ENCODE measurements at places on chromosomes 5 and 9.

GRCh38 chr5:87008751-87009560 lies 258.7 kb upstream of the RASA1 start:
- DNase-seq = no peak

- no peak for DNase-seq
Measured at GRCh38 chr9:129166623-129167557, 11.2 kb downstream of the IER5L start.

GRCh38 chr5:124655251-124655917 lies 91.1 kb downstream of the ZNF608 start:
- DNase-seq = no peak

GRCh38 chr5:173355561-173355960 lies 27.3 kb upstream of the STC2 start:
- DNase-seq = no peak

- no peak for DNase-seq
Measured at GRCh38 chr5:84794486-84795035, 409.9 kb upstream of the EDIL3 start.

DNA sequence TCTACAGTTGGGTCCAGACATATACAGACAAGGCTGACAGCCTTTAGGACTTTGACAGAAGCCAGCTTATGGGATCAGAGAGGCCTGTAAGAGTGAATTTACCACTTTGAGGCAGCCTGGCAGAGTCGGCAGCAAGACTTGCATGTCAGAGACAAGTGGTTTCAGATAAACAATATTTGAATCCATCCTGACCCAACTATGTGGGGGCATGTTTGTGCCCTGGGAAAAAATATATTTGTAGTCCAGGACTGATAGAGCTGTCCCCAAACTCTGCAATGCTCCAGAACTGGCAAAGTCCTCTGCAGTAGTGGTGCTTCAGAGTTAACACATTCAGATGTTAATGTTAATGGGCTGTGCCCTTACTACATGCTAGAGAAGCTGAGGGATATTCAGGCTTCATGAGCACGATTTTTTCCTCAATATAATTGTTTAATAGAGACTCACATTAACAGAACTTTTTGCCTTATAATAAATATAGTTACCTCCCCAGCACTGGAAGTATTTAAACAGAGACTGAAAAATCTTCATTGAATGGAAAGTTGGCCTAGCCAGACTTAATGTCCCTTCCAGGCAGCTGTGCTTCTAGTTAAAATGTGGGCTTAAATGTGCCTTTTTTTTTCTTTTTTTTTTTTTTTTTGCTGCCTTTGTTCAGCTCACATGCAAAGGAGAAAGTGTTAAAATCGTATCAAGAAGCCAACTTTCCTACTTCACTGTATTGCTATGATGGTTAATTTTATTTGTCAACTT lies 42.9 kb downstream of the FEM1C start:
- no peak for DNase-seq

GRCh38 chr9:83235526-83235925 lies 172.6 kb upstream of the RASEF start:
- no peak for DNase-seq

DNA sequence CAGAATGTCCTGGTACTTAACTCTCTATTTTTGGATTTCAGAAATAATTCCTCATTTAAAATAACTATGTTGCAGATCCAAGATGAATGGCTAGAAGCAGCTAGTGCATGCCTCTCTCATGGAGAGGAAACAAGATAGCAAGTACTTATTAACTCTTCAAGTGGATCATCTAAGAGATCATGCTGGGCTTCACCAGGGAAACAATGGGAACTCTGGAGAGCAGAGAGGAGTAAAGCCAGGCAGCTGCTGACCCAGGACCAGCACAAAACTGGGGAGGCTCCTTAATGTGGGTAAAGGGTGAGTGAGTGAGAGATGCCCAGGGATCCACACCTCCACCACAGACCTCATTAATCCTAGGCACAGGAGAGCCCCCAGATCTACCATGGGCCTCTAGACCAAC lies 897.8 kb upstream of the ACO1 start:
- DNase-seq = no peak

DNA sequence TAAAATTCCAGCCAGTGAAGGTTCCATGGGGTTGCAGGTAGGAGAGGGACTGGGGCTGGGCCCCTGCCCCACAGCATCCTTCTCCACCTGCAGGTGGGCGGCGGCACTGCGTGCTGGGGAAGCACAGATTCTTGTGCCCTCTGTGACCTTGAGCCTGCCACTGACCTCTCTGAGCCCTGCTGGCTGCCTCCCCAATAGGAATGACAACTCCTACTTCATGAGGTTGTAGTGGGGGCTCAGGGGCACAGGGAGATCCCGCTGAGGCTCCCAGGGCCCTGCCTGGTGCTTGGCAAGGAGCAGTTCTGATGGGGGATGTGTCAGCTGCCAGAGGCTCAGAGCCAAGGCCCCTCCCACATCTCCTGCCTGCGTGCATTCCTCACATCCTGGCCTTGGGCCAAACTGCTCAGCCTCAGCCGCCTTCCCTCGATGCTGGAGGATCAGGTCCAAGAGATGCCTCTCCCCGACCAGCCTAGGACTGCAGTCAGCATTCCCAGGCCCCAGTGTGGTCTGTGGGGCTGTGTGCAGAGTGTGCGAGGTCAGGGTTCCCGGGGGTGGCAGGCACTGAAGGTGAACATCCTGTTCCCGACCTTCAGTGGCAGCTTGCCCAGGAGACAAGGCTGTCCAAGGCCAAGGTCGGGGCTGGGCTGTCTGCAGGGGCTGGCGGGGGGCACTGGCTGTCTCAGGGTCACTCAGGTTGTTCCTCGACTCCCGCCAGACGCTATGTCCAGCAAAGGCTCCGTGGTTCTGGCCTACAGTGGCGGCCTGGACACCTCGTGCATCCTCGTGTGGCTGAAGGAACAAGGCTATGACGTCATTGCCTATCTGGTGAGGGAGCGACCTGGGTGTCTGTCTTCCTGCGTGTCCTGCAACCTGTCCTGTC lies 7.0 kb downstream of the ASS1 start:
- peak; percentile 97 for DNase-seq

DNA sequence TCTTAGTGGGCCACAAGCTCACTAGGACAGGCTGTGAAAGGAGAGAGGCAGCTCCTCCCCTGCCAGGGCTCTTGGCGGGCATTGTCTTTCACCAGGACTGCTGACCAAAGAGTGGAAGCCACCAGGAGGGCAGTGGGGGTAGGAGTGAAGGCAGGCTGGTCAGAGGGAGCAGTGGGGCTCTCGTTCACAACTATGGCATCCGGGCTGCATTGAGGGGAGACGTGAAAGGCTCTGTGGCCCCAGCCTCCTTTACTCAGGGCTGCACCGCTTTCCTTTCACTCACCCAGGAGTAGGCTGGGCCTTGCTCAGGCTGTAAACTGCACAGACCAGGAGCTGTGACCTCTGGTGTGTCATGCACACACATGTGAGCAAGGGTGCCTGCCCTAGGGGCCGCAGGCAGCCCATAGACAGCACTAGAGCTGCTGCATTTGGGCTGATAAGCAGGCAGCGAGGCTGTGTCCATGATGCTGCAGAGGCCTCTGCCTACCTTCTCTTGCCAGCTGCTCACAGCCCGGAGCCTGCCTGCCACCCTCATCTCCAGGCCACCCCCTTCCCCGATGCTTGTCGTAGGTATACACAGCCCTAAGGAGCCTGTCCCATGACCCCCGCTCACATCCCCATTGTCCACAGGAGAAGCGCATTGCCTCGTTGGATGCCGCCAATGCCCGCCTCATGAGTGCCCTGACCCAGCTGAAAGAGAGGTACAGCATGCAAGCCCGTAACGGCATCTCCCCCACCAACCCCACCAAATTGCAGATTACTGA lies 130.4 kb downstream of the DAB2IP start:
- DNase-seq = no peak

- DNase-seq = no peak
Measured at GRCh38 chr5:69467442-69468225, 25.0 kb upstream of the OCLN start.

DNA sequence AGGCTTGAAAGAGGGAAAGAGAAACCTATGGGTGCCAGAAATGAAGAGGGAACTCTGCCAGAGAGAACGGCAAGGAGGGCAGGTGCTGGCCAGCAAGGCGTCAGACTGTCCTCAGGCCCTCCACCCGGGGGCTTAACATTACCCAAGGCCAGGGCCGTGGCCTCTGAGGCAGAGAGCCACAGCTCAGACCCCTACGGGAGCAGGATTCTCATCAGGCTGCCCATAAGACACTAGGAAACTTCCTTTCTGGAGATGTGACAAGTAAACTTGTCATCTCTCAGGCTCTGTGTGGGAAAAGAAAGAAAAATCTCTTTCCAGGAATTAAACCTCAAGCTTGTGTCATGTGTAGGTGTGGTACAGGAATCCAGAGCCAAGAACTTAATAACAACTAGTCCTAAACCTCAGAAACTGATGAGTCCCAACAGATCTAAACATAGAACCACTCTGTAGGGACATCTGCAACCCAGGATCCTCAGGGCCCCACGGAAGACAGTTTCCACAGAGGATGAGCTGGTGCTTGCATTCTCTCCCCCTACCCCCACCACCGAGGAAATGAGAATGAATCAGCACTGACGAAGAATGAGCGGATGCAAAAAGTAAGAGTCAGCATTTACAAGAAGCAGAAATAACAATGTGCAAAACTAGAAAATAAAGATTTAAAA lies 74.3 kb downstream of the DCP2 start:
- DNase-seq = no peak

- DNase-seq = no peak
Measured at GRCh38 chr9:128916204-128916603, 4.6 kb upstream of the PHYHD1 start.

- DNase-seq = no peak
Measured at GRCh38 chr9:98168941-98169488, 23.4 kb downstream of the CORO2A start.

- DNase-seq = peak; percentile 62
Measured at GRCh38 chr9:131668439-131669268, 71.2 kb downstream of the RAPGEF1 start.

DNA sequence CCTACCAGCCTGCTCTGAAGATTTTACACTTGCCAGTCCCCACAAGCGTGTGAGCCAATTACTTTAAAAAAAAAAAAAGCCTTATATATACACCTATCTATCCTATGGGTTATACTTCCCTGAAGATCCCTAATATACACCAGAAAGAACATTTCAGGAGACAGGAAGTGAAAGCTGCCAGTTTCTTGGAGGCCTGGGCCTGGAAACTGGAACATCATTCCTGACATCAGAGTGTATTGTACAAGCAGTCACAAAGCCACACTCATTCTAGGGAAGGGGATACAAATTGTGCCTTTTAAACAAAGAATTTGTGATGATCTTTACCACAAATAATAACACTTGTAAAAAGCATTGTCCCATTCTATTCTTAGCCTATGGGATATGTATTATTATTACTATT lies 98.3 kb upstream of the FBN2 start:
- no peak for DNase-seq

GRCh38 chr5:144156767-144157171 lies 13.7 kb downstream of the YIPF5 start:
- DNase-seq = no peak

- DNase-seq = no peak
Measured at GRCh38 chr9:34863426-34863825, 94.7 kb upstream of the PHF24 start.

DNA sequence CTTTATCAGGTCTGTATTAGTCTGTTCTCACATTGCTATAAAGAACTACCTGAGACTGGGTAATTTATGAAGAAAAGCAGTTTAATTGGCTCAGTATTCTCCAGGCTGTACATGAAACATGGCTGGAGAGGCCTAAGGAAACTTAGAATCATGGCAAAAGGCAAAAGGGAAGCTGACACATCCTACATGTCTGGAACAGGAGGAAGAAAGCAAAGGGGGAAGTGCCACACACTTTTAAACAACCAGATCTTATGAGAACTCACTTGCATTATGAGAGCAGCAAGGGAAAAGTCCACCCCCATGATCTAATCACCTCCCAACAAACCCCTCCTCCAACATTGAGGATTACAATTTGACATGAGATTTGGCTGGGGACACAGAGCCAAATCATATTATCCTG lies 132.1 kb downstream of the PCSK1 start:
- no peak for DNase-seq

DNA sequence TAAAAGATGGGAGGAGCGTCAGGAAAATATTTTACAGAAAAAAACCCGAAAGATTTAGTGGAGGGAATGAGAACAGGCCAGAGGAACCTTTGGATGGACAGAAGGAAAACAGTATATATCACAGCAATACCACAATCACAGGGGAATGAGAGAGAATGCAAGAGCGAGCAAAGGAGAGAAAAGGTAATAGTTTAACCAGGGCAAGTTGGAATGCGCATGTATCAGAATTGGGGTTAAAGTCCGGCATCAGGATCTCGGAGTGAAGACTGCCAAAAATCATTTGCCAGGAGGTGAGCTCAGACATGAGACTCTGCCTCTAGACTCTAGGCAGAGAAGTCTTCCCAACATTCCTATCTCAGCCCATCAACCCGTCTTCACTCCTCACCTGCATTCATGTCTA lies 36.8 kb downstream of the PCDHGC5 start:
- no peak for DNase-seq

GRCh38 chr5:55856516-55857246 lies 5.5 kb downstream of the IL31RA start:
- DNase-seq = no peak

DNA sequence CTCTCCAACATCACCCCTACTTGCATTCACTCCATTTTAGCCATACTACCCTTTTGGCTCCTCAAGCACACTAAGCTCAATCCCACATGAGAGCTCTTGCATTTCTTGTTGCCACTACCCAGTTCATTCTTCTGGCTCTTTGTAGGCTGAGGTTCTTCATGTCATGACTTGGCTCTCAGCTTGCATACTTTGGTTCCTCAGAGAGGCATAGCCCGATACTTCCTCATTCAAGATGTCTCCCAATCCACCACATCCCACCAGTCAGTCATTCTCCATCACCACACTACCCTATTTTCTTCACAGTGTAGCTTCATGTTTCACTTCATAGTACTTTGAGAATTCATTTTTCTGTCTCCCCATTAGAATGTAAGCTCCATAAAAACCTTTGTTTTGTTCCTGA lies 116.7 kb downstream of the NR6A1 start:
- DNase-seq = no peak

DNA sequence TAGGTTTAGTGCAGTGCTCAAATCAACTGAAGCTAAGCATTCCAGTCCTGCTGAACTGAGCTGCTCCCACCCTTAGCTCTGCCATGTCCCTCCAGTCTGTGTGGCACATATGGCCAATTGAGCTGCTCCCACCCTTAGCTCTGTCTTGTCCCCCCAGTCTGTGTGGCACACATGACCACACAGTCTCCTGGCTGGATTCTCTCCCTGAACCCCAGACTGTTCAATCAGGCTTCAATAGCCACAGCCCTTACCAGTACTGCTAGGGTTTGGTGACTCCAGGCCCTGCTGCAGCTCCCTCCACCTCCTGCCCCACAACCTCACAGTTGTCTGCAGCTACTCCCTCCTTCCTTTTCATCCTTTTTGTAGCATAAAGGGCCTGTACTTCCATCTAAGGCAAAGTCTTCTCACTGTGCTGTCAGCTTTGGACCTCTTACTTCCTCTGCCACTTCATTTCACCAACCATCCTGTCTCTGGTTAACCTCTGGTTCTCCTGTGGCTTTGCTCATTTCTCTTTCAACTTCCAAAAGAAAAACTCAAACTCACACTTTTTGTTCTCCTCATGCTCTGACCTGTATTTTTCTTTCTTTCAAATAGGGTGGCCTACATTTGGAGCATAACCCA lies 50.8 kb downstream of the ADAMTS12 start:
- no peak for DNase-seq
